ENCODE measurements at places on chromosomes 1 and 21.

DNA sequence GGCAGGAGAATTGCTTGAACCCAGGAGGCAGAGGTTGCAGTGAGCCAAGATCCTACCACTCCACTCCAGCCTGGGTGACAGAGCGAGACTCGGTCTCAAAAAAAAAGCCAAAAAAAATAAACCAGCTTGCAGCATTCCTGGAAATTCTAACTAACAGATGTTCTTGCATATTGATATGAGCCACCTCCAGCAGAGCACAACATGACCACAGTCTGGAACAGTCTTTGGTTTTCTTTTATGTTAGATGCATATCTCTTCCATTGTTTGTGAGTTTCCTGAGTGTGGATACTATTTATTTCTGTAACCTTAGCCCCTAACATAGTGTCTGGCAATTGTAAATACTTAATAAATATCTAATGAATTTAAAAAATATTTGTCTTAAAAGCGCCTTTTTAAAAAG lies 23.9 kb downstream of the IFNAR1 start:
- DNase-seq = no peak

- no peak for DNase-seq
These were observed 122.0 kb downstream of the LACTBL1 start for GRCh38 chr1:22850681-22851080.

DNA sequence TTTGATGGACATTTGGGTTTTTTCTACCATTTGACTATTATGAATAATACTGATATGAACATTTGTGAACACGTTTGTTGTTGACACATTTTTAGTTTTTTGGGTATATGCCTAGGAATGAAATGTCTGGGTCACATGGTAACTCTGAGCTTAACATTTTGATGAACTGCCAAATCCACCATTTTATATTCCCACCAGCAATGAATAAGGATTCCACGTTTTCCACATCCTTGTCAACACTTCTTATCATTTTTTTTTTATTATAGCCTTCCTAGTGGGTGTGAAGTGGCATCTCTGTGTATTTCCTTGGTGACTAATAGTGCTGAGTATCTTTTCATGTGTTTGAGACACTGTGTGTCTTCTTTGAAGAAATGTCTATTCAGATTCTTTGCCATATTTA lies 67.6 kb downstream of the RASAL2 start:
- no peak for DNase-seq

DNA sequence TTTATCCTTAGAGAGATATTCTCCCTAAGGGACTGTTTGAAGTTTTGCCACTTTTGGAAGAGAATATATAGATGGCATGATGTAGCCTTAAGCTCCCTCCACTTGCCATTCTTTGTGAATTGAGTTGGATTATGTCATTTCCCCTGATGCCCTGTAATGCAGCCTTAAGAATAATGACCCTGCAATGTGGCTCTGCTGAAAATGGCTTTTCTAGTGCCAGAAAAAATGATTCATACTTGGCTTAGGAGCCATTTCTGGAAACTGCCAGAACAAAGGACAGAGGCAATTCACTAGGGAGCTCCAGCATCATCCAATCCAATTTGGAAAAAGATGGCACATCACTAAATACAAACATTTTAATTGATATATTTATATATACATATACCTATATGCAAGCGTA lies 265.3 kb downstream of the SPATA17 start:
- DNase-seq = no peak

- DNase-seq = no peak
These were observed 108.2 kb downstream of the GABPA start for GRCh38 chr21:25842925-25843324.

- DNase-seq = peak; percentile 89
These were observed 161.2 kb downstream of the RUNX1 start for GRCh38 chr21:34887725-34888568.

DNA sequence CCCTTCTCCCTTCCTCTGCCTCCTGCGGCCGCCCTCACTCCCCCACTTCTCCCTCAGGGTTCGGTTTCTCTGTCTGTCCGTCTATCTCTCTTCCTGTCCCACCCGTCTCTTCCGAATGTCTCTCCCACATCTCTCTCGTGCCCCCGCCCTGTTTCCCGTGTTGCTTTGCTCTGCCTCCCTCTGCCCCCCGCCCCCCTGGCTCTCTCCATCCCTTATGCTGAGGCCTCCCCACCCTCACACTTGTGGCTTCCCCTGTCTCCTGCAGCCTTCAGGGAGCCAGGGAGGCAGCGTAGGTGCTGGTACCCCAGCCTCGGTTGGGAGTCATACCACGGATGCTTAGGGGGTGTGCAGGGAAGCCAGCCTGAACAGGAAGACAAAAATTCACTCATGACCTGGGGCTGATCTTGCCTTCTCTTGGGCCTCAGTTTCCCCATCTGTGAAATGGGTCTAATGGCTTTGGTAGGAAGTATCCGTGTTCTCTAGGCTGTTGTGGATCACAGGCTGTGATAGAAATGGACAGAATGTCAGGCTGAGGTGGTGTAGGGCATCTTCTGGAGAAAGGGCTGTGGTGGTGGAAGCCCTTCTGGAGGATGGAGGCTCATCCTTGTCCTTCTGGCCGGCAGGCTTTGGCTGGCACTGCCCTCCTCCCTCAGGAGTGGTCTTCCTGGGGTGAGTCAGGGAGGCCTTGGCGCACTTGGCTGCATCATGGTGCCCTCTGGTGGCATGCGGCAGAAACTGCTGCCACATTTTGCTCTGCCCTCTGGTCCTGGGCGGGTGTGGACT lies 55.5 kb downstream of the FOXO6 start:
- DNase-seq = peak; percentile 40

DNA sequence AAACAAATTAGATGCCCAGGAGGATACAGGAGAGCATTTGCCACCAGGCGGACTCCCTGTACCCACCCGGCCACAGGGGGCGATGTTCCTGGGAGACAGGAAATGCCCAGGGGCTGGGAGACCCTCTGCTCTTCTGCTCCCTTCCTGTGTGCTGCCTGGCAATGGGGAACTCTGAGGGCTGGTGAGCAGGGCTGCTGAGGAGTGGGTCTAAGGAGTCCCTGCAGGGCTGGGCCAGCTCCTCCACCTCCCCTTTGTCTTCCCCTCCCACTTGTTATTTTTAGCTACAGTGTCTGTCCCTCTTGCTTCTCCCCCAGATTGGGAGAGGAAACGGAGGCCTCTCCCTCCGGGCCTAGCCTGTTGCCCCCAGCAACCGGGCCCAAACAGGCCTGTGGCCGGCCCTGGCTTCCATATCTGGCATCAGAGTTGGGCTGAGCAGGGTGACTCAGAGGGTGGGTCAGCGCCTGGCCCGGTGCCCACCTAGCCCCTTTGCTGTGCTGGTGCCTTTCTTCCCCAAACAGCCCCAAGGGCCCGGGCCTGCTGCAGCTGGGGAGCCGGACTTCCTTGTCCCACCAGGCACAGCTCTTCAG lies 11.6 kb downstream of the LMNA start:
- no peak for DNase-seq

- DNase-seq = no peak
These were observed 195.7 kb downstream of the MIS18A start for GRCh38 chr21:32083197-32083596.

DNA sequence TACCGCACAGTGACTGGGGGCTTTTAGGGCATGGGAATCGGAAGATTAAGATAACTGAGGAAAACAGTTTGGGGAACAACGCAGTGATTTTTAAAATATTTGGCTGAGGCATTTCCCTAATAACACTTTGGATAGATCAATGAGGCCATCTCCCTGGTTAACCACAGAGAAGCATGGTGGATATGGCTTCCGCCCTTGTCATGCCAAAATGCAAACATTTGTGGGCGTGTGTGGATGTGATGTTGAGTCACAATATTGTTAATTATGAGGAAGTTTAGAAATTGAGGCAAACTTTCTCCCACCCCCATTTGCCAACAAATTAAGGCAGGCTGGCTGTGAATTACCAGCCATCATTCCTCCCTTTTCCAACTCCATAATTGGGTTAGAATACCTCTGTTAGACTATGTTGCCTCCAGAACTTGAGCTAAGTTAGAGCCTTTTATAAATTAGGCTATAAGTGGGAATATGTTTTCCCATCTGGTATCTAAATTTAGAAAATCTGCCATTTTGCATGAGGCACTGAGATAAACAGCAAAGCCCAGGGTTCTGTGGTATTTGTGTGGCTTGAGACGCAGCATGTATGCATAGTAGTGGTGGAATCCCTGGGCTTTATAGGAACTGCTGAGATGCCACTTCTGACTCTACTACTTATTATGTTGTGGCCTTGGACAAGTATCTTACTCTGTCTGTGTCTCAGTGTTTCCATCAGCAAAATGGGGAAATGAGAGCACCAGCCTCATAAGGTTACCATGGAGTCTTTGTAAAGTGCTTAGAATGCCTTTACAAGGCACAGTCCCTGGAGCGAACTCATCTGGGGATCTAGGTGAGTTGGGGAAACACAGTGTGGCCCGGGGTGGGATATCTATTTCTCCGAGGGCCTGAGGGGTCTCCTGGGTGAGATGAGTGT lies 154.6 kb downstream of the C1orf94 start:
- DNase-seq = no peak

GRCh38 chr1:77757603-77758002 lies 2.0 kb downstream of the USP33 start:
- no peak for DNase-seq

GRCh38 chr1:5983361-5984103 lies 8.7 kb downstream of the NPHP4 start:
- DNase-seq = no peak

DNA sequence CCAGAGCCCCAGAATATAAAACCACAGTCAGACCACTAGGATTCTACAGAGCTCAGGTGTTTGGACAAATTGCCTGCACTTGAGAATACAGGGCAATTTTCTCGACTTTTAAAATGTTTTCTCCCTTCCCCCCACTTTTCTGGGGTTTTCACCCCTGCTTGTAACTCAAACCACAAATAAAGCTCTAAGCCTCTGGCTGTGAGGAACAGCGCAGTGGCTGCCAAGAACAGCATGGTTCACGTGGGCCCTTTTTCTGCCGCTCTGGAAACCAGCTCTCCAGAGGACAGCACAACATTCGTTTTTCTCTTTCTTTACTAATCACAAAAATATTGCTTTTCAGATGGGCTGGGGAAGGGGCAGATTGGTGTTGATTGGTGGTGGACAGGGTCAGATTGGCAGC lies 102.2 kb upstream of the JUN start:
- peak; percentile 13 for DNase-seq
